ENCODE measurements at places on chromosomes 2 and 18.

DNA sequence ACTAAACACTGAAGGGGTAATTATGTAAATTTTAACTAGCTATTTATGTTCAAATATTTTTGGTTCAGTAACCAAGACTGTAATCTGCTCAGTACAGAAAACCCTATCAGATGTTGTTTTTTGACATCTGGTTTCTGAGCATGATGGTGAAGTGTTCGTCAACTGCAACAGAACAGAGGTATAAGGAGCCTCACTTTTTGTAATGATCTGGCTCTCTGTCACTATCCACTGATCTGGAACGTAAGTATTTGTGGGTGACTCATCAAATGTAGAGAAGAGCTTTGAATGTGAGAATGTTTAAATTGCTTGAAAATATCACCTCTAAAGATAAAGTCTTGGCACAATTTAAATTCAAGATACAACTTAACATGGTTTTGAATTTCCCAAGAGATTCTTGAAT lies 213.6 kb upstream of the FAM98A start:
- no peak for DNase-seq

DNA sequence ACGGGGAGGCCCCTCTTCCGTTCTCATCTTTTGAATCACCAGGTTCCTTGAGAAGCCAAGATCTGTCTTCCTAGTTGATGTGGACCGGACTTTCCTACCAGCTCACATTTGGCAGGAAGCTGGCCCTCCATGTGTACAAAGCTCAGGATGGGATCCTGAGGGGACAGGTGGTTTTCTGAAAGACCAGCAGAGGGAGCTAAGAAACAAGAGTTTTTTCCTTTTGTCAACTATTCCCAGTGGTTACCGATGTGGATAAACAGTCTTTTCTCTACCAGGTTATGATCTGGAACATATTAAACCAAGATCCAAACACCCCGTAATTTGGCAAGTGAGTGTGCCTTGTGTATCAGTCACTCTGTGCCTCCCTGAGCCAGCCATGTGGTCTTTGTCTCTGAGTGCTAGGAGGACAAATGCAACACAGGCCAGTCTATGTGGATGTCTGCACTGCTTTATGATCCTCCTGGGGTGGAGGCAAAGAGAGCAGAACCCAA lies 25.1 kb upstream of the ARHGAP25 start:
- DNase-seq: no peak

GRCh38 chr2:77005522-77005921 lies 516.7 kb downstream of the LRRTM4 start:
- DNase-seq: no peak

DNA sequence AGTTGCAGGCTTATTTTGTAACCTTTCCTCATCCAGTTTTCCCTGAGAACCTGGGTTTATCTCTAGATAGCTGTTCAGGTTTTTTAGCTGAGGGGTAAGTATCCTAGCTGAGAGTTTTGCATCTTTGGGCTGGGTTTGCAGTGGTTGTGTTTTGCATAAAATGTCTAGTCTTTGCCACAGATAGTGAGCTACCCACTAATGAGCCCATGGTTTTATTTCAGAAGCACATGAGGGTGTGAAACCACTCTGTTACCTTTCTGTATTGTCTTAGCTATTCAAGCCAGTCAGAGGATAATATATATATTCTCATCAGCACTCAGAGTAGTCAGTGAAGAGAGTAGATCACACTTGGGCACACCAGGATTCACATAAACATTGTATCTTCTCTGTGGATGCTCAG lies 24.6 kb upstream of the TXNDC2 start:
- no peak for DNase-seq

DNA sequence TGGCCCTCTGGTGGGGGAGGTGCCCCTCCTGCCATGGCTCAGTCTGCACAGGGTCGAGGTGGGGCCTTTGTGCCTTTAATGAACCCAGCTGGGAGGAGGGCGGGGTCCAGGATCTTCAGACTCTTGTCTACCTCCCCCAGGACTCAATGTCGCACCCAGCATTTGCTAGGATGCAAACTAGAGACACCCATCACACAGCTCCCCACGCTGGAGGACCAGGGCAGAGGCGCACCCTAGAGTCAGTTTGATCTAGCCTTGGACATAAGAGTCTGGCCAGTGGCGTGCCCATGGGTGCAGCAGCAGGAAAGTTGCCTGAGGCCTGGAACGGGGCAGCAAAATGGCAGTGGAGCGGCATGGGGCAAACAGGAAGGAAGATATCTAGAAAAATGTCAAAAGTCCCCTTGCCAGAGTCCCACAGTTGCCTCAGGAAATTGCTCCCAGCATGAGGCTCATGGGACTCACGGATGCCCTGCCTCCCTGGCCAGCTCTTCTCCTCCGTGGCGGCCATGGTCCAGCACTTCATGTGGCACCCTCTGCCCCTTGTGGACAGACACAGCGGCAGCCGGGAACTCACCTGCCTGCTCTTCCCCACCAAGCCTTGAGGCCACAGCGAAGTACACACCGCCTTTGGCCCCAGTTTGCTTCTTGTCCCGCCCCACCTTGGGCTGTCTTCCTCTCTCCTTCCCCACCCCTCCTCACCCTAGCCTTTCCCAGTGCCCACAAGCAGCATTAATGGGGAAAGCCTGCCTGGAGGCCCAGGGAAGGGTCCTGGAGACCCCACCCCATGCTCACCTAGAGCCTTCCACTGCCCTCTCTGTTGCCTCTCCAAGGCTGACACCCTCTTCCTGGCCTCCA lies 17.7 kb downstream of the SH2D6 start:
- no peak for DNase-seq

- DNase-seq: peak; percentile 66
Observed at GRCh38 chr18:3037423-3037915, 24.5 kb upstream of the LPIN2 start.

GRCh38 chr18:79725486-79725885 lies 45.9 kb downstream of the CTDP1 start:
- DNase-seq: no peak

- peak; percentile 68 for DNase-seq
Observed at GRCh38 chr2:133607679-133608078, 39.4 kb upstream of the NCKAP5 start.

- no peak for DNase-seq
Observed at GRCh38 chr2:174465327-174465726, 21.5 kb downstream of the GPR155 start.

DNA sequence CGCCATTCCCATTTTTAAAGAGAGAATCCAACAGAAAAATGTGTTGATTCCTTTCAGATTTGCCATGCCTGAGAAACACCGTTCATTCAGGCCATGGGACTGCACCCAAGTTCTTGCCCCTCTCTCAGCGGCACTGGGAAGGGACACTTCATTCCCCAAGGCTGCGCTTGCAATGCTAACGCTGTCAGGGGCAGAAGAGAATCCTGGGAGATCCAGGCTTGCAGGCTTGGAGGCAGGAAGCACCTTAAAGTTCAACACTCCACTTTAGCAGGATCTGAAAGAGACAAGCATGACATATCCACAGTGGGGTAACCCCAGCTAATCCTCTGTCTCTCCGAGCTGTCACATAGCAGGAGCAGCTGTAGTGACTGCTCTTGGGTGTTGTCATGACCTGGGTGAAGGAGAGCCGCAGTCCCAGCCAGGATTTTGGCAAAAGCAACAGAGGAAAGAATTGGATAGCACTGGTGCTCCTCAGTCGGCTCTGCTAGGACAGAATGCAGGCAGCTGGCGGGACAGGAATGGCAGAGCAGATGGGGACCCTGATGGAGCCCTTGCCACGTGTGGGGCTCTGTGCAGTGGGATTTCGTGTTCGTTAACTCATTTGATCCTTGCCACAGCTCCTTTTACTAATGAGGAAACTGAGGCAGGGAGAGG lies 22.0 kb upstream of the ODC1 start:
- no peak for DNase-seq

DNA sequence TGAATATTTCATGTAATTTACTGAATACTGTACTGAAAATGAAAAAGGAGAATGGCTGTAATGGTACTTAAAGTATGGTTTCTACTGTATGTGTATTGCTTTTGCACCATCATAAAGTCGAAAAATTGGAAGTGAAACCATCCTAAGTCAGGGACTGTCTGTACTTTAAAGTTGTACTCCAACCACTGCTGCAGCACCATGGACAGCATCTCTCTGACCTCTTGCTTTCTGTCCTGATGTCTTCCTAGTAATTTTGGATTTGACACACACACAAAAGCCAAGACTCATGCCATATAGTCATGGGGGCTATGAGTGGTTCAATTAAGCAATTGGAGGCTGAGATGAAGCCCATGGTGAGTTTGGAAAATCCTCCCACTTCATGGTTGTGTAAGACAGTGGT lies 256.3 kb upstream of the PKDCC start:
- no peak for DNase-seq

DNA sequence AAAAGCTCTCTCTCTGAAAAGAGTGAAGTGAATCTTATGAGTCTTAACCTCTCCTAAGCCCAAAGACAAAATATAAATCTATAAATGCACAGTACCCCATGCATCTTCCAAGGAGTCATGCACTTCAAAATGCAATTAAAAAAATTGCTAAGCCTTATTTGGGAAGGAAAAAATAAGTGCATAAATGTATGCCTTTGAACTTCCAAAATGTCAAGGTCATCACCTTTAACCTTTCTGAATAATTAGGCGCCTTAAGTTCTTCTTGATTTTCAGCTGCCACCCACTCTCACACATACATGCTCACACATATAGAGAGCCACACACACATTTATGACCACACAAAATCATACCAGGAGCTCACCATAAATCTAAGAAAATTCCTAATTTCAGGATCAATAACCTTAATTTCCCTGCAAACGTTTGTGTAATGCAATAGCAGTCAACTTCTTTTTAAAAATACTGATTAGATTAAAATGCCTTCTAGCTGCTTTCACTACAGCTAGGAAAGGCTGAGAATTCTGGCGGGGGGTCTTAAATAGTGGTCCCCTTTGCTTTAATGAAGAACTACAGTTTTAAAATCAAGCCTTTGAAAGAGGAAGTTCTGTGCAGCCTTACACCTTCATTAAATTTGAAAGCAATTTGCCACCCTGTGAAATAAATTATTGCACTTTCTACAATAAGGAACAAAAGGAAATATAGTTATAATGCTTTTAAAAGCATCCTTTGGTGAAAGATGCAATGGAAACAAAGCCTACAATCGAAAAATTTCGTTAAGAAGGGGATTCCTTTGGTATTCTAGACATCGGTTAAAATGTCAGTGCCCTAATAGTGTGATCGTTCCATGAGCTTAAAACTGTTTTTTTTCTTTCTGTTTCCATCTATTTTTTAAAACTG lies 3.6 kb downstream of the HOXD11 start:
- DNase-seq: no peak

All from non-pigmented ciliary epithelial cell (primary cell).